Stimulated activated CD8-positive, alpha-beta memory T cell treated with anti-CD3 and anti-CD28 coated beads, Interleukin-7, amount 100 ng/mL, for 1 hour (primary cell): ENCODE measurements at places on chromosomes 4 and X.

- no peak for DNase-seq
These were observed 202.9 kb upstream of the BOD1L1 start for GRCh38 chr4:13830449-13830848.

- DNase-seq: no peak
These were observed 9.2 kb upstream of the BGN start for GRCh38 chrX:153485396-153486080.

- DNase-seq: no peak
These were observed 29.1 kb downstream of the SETD7 start for GRCh38 chr4:139526928-139527327.

GRCh38 chrX:20500949-20501348 is 234.2 kb upstream of the RPS6KA3 start:
- no peak for DNase-seq

DNA sequence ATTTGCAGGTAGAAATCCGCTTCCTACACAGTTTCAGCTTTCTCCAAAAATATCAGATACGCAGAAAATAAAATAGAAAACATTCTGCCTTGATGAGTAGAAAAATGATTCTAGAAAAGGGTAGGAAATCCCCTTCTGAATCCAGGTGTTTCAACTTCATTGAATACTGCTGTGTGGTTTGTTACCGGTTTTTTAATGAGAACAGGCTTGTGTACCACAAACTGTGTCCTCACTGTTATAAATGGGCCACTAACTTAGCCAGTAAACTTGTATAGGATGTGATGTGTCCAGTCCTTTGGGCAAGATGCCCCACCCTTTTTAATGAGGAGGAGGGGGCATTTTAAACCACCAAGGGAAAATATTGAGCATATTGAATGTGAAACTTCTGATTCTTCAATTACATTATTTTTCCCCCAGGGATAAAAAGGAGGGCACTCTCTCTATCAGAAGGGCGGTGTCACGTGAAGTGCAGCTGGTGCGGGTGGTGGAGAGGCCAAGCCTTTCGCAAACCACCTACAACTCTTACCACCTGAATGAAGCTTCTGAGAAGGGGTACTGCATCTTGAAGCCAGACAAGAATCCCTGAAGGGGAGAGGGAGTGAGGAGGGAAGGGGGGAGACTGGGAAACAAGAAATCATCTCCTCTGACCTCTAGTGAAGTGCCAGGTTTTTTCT is 4.5 kb downstream of the CXXC4 start:
- no peak for DNase-seq

GRCh38 chr4:2451036-2451520 is 17.8 kb upstream of the RNF4 start:
- DNase-seq: no peak

DNA sequence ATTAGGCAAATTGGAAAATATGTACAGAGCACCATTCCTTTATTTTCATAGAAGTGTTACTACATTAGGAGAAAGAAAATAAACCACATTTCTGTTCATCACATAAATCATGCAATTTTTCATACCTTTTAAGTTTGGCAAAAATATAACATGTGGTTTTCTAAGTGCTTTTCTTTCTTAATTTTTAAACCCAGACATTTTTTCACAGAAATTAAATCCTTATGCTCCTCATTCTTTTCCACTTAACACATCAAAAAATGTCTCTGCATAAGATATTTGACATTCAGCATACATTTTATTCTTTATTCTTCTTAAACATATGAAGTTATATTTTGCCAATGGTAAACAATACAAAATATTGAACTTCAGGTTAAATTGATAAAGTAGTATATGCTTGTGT is 826.6 kb upstream of the SLIT2 start:
- DNase-seq: no peak

DNA sequence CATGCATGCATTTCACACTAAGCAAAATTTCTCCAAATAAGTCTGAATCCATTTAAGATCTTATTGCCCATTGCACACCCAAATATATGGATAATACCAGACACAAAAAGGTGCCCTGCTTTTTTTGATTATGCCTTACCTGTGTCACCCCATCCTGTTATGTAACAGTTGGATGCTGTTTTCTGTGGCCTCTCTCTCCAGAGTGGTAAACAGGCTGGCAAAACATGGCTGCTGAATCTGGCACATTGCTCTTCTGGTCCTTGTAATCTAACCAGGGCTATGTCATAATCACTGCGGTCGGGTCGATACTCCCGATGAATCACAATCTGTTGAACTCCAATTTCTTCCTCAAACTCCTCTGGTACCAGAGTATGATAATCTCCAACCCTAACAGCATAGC is 70.1 kb downstream of the PRSS12 start:
- DNase-seq: no peak

DNA sequence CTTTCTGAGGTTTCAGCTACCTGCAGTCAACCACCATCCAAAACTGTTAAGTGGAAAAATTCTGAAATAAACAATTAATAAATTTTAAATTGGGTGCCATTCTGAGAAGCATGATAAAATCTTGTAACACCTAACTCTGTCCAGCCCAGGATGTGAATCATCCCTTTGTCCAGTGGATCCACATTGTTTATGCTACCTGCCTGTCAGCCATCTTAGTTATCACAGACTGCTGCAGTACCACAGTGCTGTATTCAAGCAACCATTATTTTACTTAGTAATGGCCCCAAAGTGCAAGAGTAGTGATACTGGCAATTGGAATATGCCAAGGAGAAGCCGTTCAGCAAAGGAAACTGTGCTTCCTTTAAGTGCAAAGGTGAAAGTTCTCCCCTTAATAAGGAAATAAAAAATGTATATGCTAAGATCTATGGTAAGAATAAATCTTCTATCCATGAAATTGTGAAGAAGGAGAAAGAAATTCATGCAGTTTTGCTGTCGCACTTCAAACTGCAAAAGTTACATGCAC is 20.6 kb downstream of the CAMK2D start:
- DNase-seq: no peak

- DNase-seq: no peak
These were observed 43.3 kb upstream of the MAGEA8 start for GRCh38 chrX:149837639-149838038.

DNA sequence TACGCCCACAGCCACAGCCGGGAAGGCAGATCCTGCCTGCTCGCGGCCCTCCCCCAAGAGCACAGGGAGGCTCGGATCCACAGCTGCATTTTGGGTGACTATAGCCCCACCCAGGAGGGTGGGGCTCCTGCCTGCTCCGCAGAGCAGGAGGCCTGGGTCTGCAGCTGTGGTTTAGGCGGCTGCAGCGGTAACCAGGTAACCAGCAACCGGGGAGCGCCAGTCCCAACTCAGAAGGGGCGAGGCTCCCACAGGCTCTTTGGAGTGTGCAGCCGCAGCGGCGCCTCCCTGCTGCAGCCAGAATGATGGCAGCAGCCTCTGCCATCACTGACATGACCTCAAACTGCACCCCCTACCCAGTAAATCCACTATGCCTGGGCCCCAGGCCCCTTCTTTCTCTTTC is 148.0 kb upstream of the F9 start:
- no peak for DNase-seq

DNA sequence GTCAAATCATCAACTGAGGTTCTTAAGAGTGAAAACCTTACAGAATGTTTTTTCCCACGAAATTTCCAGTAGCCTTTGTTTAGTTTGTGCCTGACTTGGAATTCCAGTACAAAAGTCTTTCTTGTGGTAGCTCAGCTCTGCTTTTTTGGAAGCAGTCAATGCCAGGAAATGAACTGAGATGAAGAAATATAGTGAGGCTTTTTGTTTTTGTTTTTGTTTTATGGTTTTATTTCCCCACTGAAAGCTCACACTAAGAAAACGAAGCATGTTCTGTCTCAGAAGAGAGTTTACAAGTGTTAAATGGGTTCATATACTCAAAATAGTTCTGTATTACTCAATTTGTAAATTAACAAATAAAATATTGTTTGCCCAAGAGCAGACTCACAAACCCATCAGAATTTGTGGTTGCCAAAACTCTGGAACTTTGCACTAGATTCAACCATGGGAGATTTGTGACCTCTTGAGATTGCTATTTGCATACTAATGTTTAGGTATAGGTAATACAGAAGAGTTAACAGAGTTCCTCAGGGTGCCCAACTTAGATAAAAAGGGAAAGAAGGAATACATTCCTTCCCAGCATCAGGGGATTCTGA is 1060.8 kb downstream of the FAT4 start:
- DNase-seq: no peak

DNA sequence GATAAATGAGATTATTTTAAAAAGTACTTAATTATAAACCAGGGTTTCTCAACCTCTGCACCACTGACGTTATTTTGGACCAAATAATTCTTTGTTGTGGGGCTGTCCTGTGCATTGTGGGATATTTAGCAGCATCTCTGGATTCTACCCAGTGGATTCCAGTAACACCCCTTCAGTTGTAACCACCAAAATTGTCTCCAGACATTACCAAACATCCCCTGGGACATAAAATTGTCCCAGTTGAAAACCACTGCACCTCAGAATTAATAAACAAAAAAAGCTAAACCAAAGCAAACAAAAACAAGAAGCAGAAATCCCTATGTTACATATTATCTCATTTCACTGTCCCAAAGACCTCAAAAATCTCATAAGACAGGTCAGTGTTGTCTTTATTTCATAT is 54.2 kb upstream of the GIMD1 start:
- no peak for DNase-seq

- no peak for DNase-seq
These were observed 102.7 kb downstream of the CNKSR2 start for GRCh38 chrX:21476909-21477308.

GRCh38 chr4:149136951-149137620 is 678.6 kb downstream of the IQCM start:
- no peak for DNase-seq

- DNase-seq: no peak
These were observed 51.2 kb downstream of the SMARCA1 start for GRCh38 chrX:129472116-129472515.

- no peak for DNase-seq
These were observed 89.9 kb upstream of the PAK3 start for GRCh38 chrX:111006116-111006515.

DNA sequence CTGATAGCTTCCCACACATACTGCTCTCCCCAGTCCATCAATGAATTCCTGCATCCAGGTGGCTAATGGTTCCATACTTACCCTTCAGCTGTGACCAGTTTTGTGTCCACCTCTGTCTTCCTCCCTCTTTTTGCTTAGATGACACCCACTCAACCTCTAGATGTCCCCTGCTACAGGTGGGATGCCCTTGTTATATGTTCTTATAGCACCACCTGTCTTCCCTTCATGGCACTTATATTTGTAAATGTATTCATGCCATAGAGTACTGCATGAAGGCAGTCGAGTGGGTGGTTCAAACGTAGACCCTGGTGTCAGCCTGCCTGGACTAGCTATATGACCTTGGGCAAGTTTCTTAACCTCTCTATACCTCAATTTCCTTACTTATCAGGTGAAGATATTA is 6.5 kb upstream of the USP46 start:
- DNase-seq: no peak

DNA sequence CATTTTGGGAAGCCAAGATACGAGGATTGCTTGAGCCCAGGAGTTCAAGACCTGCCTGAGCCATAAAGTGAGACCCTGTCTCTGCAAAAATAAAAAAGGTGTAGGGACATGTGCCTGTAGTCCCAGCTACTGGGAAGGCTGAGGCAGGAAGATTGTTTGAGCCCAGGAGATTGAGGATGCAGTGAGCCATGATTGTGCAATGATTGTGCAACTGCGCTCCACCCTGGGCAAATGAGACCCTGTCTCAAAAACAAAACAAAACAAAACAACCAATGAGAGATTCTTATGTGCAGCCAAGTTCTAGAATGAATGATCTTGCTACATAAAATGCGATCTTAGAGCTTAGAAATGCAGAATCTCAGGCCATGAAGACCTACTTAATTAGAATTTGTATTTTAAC is 22.5 kb downstream of the SLC9B2 start:
- DNase-seq: no peak

GRCh38 chrX:104972737-104973136 is 247.8 kb downstream of the TEX13A start:
- DNase-seq: no peak

GRCh38 chr4:8120501-8120900 is 38.1 kb downstream of the ABLIM2 start:
- no peak for DNase-seq

DNA sequence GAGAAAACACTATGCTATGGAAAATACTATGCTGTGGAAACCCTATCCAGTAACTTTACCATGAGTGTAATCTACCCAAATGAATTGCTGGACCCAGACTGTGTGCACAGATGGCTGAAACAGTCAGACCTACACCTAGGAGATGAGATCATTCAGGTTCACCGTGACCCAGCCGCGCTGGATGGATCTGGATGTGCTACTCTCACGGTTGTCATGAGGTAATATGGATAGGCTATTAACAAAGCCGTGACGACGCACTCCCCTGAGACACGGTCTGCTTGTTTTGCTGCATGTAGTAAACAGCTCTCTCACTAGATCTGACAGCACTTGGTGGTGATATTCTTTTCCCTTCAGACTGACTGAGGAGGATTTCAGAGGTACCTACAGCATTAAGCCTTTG is 832.5 kb upstream of the GRID2 start:
- no peak for DNase-seq

- no peak for DNase-seq
These were observed 174.8 kb downstream of the PDGFRA start for GRCh38 chr4:54403700-54404453.

GRCh38 chr4:133624744-133625143 is 475.6 kb downstream of the PCDH10 start:
- no peak for DNase-seq

DNA sequence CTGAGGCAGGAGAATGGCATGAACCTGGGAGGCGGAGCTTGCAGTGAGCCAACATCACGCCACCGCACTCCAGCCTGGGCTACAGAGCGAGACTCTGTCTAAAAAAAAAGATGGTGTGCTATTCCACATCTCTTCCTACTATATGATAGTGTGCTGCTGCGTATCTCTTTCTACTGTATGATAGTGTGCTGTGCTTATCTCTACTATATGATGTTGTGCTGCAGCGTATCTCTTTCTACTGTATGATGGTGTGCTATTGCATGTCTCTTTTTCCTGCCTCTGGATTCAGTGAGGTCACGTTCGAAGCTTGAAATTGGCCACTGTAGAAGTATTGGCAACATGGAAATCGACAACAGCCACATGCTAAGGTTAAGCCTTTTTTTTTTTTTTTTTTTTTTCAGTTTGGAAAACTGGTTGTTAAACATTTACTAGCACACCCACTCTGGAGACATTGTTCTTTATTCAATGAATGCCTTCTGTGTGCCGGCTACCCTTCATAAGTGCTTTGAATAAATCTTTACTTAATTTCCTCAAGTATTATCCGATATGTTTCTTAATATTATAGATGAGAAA is 31.0 kb downstream of the ARFIP1 start:
- no peak for DNase-seq

DNA sequence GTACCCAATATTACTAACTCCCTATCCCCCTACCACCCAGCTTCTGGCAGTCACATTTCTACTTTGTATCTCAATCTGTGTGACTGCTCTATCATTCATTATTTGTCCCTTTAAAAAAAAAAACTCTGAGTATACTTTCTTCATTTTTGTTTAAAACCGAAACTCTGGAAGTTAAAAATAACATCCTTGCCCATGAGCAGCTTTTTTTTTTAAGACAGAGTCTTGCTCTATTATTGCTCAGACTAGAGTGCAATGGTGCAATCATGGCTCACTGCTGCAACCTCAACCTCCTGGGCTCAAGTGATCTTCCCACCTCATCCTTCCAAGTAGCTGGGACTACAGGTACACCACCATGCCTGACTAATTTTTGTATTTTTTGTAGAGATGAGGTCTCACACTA is 15.8 kb downstream of the UBE2K start:
- no peak for DNase-seq

- DNase-seq: no peak
These were observed 14.1 kb downstream of the COX18 start for GRCh38 chr4:73055241-73055897.
